ENCODE measurements at places on chromosomes 4 and X. TPM values are rescaled to one million over a fixed set of nuclear protein-coding genes. Genes with fewer than 3 reads are reported as not detected.

SLITRK2 gene
- total RNA-seq = 0.09 TPM

SULT1E1 gene
- total RNA-seq = not detected

FAM9C gene
- 0.09 TPM for total RNA-seq

SSX7 gene
- not detected for total RNA-seq

GRCh38 chr4:155659176-155659575 is 7.5 kb upstream of the GUCY1A1 start:
- no peak overlapping the region for H3K4me3 ChIP-seq
- no peak for DNase-seq
- H3K27me3 ChIP-seq = no peaks in the 10 kb centered on the region
- H3K4me1 ChIP-seq = peaks cover 4% of the 10 kb centered on the region
- H3K27ac ChIP-seq = no peak overlapping the region

DNA sequence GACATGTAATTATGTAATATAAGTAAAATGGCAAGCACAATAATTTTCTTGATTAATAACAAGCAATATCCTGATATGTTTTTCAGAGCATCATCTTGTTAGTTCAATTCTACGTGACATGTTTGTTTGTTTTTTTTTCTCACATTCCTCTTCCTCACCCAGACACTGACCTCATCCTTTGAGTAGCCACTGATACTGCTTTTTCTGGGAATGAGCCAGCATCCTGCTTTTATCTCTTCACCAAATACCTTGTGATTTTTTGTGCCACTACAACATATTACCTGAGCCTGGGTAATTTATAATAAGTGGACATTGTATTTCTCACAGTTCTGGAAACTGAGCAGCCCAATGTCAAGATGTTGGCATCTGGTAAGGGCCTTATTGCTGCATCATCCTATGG is 484.0 kb downstream of the NAF1 start:
- H3K27ac ChIP-seq = no peak overlapping the region
- DNase-seq = no peak
- H3K36me3 ChIP-seq = no peaks in the 10 kb centered on the region

DNA sequence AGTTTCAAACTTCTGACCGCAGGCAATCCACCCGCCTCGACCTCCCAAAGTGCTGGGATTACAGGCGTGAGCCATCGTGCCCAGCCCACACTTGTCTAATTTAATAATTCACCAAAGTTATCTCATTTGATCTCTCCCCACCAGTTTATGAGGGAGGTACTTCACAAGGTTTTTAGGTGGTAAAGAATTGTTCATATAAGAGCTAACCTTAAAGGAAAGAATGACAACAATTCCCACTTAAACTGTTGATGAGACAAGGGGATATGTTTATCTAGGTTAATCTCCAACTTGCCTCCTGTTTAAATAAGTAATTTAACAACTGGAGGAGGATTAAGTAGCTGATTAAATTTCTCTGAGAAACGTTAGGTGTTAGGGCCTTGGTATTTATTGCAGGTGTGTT is 117.6 kb upstream of the CBLL2 start:
- H3K36me3 ChIP-seq = no peaks in the 10 kb centered on the region
- no peaks in the 10 kb centered on the region for H3K4me1 ChIP-seq

FABP2 gene
- total RNA-seq = not detected

DNA sequence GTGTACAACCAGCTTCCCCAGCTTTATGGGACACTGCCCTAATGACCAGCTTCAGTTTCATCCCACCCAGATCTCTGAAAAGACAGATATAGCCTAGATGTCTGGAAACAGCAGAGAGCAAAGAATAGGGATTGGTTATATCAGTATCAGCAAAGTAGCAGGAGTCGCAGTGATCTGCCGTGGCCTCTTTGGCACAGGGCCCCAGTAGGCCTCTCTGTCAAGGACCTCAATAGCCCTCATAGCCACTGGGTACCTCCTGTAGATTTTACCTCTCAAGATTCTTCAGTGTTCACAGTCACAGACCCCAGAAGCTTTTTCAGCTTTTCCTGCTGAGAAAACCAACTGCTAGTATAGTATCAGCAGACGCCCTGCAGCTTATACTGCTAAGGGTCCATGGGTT is 104.6 kb downstream of the ARHGEF9 start:
- peaks cover 30% of the 10 kb centered on the region for H3K36me3 ChIP-seq
- H3K27ac ChIP-seq = no peak overlapping the region
- H3K4me1 ChIP-seq = no peaks in the 10 kb centered on the region
- no peak overlapping the region for H3K4me3 ChIP-seq
- DNase-seq = no peak

IL13RA2 gene
- not detected for total RNA-seq

DNA sequence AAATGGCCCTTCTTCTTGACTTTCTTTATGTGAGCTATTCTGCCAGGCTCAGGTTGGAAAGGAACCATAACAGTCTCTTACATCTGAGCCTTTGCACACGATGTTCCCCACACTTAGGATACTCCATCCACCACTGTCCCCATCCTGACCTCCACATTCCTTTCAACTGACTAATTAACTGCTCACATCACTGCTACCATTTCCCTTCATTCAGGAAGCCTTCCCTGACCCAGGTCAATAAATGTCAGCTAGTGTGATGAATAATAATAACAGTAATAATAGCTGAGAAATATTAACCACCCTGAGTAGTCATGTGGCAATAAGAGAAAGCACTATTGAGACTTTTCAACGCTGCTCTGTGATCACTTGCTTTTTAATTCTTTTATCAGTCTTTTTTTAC is 291.7 kb downstream of the KCNIP4 start:
- H3K27me3 ChIP-seq = no peaks in the 10 kb centered on the region
- H3K36me3 ChIP-seq = no peaks in the 10 kb centered on the region
- no peak for DNase-seq
- no peaks in the 10 kb centered on the region for H3K4me1 ChIP-seq

MBNL3 gene
- 2.6 TPM for total RNA-seq

OPN1MW3 gene
- not detected for total RNA-seq

DNA sequence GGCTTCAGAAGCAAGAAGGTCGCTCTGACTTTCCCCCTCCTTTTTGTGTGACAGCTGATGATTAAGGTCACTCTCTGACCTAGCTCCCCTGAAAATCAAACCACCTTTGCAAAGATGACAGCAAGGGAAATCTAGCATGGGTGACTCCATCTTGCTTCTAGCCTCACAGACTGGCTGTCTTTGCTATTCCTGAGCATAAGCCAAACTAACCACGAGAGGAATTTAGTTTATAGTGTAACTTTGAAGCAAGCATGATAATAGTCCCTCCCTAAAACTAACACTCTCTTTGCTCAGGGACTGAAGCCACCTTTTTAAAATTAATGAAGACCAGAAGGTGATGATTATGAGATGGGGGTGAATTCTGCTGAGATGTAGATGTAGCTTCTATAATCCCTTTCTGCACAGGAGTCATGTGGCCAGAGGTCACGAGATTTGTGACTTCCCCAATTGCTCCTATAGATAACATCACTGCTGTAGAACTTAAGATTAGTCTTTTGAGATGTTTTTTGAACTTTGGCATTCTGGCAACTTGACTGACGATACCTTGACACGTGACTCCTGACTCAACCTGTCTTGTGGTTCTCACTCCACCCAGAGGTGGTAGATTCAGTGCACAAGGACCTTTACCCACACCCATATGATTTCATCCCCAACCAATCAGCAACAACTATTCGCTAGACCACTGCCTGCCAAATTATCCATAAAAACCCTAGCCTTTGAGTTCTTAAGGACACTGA is 14.9 kb upstream of the PDE5A start:
- no peak overlapping the region for H3K4me3 ChIP-seq
- no peaks in the 10 kb centered on the region for H3K36me3 ChIP-seq
- no peak overlapping the region for H3K27ac ChIP-seq
- no peaks in the 10 kb centered on the region for H3K4me1 ChIP-seq
- DNase-seq = no peak
- no peaks in the 10 kb centered on the region for H3K27me3 ChIP-seq

GRCh38 chr4:184795214-184795844 is 30.4 kb downstream of the ACSL1 start:
- H3K4me1 ChIP-seq = no peaks in the 10 kb centered on the region
- no peak for DNase-seq
- H3K27ac ChIP-seq = no peak overlapping the region
- H3K4me3 ChIP-seq = no peak overlapping the region
- H3K27me3 ChIP-seq = no peaks in the 10 kb centered on the region
- no peaks in the 10 kb centered on the region for H3K36me3 ChIP-seq

NRK gene
- 1.4 TPM for total RNA-seq

ARX gene
- 0.24 TPM for total RNA-seq
